ENCODE measurements at places on chromosomes 3 and 15.

DNA sequence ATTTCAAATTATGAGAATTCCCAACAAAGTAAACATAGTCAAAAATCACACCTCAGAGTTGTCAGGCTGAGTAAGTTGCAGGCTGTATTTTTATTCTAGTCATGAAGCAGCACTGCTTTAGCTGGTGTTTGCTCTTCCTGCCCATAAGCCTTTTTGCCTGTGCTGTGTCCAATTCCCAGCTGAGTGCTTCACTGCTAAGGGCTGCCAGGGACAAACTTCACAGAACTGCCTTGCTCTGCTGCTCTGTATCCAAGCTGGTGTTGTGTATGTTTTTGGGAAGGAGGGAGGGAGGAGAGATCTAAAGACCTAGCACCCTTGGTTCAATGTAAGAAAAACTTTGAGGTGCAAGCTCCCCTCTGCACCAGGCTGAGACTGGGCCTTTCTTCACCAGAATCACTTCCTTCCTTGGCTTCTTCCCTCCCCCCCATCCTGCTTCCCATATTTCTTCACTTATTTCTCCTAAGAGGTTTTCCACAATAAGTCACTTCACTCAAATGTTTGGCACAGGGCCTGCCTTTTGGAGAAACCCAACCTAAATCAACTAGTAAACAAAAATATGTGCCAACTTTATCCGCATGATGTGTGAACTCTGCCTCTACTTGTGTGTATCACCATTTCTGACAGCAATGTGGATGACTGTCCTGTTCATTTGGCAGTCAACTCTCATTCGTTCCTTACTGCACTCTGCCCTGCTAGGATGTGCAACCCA, 156.1 kb downstream of the TBL1XR1 start:
- DNase-seq: no peak

DNA sequence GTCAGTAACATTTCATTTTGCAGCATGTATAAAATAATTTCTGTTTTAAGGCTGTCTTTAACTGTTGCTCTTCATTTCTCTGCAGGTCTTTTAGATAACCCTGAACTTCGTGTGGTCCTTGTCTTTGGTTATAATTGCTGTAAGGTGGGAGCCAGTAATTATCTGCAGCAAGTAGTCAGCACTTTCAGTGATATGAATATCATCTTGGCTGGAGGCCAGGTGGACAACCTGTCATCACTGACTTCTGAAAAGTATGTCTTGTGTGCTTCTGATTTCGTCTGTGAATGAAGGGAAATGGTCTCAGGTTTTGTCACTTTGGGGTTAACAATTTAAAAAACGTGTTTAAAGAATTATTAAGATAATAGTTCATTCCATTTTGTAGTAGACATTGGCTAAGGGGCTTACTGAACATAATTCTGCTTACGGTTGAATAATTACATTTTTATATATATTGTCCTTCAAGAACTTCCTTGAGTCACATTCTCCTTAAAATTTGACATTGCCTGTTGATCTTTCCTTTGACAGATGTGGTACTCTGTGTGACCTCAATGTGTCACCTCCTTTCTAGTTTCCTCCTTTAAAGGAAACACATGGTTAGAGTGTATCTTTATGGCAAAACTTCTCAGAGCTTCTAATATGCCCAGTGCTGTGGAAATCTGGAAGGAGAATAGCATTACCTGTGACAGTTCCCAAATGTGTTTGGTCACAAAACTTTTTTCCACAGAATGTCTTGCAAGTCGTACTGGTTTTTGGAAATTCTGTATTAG, 26.3 kb downstream of the FBXO22 start:
- no peak for DNase-seq

DNA sequence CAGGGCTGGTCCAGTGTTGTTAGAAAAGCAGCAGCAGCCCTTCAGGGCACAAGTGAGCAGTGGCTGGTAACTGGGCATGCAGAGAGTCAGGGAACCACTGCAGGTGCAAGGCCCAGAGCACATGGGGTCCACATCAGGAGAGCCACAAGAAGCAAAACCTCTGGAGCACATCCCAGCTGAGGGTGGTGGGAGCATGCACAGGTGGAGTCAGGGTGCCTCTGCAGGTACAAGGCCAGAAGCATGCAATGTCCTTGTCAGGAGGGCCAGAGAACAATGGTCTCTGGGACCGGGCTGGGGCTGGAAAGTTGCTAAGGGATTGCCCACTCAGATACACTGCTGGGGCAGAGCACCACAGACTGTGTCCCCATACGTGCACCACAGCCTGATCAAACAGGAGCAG, 226.1 kb upstream of the UBE2E2 start:
- no peak for DNase-seq

GRCh38 chr3:4006288-4006687, 207.1 kb downstream of the LRRN1 start:
- no peak for DNase-seq

- DNase-seq: no peak
These were observed 235.3 kb downstream of the CDIN1 start for GRCh38 chr15:36814708-36815107.

GRCh38 chr3:38000965-38001455, 10.4 kb downstream of the VILL start:
- no peak for DNase-seq

DNA sequence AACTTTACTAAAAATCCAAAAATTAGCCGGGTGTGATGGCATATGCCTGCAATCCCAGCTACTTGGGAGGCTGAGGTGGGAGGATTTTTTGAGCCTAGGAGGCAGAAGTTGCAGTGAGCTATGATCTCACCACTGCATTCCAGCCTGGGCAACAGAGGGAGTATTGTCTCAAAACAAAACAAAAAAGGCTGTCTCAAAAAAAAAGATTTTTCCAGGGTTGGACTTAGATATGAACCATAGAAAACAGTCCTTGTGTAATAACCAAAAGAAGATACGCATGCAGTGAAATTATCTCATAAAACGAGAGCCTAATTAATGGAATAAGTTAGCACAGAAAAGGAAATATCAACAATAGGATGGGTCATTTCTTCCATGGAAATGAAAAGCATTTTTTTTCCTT, 320.4 kb upstream of the RASGRP1 start:
- no peak for DNase-seq

DNA sequence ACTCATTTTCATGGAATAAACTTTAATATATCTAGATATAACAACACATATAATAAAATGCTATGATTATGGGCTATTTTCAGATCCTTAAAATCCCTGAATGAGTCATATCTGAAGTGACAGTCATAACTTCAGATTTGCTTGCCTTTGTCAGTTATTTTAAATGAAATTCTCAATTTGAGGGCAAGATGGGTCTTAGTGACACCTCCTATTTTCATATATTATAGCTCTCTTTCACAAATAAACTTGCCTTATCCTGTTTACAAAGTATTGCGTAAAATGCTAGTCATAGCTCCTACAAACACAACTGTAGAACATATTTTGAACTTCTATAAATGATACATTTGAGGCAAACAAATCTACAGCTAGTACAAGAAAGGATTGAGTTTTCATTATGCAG, 6.2 kb upstream of the THRB start:
- no peak for DNase-seq

GRCh38 chr3:70085613-70086012, 86.1 kb downstream of the SAMMSON start:
- DNase-seq: no peak

DNA sequence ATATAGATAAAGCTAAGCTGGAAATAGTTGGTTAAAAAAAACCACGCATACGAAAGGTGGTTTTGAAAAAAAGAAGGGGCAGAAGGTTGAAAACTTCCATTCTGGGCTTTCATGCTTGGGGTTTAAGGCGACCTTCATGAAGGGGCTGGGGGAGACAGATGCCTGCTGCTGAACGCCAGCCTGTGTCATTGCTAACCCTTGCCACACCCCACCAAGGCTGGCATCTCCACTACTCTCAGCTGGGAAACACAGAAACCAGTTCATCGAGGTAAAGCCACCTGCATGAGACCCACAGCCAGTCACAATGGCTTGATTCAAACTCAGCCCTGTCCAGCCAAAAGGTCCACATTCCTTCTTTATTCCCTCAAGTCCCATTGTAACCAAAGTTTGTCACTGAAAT, 78.7 kb downstream of the ADAMTS17 start:
- DNase-seq: no peak

- no peak for DNase-seq
These were observed 27.1 kb upstream of the RORA start for GRCh38 chr15:61256231-61256630.

GRCh38 chr3:50587806-50588758, 18.8 kb downstream of the HEMK1 start:
- DNase-seq: peak; percentile 89

DNA sequence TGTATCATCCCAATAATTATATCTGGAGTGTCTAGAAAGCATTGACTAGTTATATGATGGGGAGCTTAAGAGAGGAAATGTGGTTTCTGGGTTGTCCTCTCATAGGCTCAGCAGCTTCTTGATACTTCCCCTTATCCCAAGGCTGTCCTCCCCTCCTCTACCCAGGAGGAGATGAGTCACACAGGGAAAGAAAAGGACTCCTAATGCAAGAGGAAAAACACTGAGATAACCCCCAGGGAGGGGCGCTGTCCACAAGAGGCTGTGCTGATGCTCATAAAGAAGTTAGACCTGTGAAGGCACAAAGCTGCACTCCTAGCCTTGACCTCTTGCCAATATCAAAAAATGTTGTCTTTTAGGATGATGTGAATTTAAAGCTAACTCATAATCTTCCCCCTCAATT, 28.8 kb upstream of the GYG1 start:
- no peak for DNase-seq

DNA sequence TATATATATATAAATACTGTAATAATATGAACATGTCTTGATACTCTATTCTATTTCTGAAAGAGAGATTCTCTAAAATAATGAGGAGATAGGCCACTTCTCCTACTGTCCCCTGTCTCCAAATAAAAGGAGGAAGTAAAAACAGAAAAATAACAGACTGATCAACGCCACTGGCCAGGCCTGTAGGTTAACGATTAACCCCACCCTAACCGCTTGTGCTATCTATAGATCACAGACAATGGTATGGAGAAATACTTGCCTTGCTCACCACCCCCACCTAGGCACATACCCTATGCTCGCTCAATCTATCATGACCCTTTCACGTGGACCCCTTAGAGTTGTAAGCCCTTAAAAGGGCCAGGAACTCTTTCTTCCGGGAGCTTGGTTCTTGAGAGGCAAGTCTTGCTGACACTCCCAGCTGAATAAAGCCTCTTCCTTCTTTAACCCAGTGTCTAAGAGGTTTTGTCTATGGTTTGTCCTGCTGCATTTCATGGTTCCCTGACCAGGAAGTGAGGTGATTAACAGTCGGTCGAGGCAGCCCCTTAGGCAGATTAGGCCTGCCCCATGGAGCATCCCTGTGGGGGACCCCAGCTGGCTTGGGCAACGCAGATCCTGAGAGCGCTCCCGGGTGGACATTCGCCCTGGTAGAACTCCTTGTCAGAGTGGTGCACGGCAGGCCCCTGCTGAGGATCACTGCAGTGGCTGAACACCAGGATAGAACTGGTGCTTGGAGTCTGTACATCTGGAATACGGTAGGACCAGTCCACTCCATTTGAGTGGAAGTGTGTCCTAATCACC, 521.8 kb upstream of the CNTN3 start:
- no peak for DNase-seq

DNA sequence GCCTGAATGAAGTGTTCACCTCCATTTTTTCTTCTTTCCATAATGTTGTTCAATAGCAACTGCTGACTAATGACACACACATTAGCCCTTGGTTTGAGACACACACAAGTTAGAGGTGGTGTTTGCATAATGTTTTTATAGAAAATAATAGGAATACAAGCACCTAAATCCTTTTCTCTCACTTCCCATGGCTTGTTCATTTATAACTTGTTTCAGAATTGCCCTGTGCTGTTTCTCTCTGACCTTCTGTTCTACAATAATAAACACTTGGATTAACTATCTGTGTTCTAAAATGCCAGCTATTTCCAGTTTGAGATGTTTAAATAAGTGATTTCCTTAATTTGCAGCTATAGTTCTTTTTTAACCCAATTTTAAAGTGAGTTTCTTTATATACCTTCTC, 525.1 kb upstream of the ROBO2 start:
- no peak for DNase-seq

- DNase-seq: no peak
These were observed 19.6 kb upstream of the OR5K4 start for GRCh38 chr3:98333989-98334606.

GRCh38 chr3:11010426-11011165, 18.0 kb downstream of the SLC6A1 start:
- no peak for DNase-seq

- DNase-seq: peak; percentile 29
These were observed 11.5 kb downstream of the ITPR1 start for GRCh38 chr3:4504340-4505261.

Measured in activated naive CD8-positive, alpha-beta T cell treated with anti-CD3 and anti-CD28 coated beads, Interleukin-2, amount 50 U/mL, for 24 hours (primary cell).